Activated CD4-positive, alpha-beta T cell treated with anti-CD3 and anti-CD28 coated beads for 24 hours (primary cell): ENCODE measurements at places on chromosomes 13 and 19.
A peak's percentile ranks its signal among the peaks of the same experiment; 100 is the strongest.

GRCh38 chr13:109983447-109983846, 197.1 kb upstream of the IRS2 start:
- no peak for DNase-seq

GRCh38 chr19:48480183-48480557, 11.0 kb downstream of the CYTH2 start:
- DNase-seq, result peak; percentile 17

DNA sequence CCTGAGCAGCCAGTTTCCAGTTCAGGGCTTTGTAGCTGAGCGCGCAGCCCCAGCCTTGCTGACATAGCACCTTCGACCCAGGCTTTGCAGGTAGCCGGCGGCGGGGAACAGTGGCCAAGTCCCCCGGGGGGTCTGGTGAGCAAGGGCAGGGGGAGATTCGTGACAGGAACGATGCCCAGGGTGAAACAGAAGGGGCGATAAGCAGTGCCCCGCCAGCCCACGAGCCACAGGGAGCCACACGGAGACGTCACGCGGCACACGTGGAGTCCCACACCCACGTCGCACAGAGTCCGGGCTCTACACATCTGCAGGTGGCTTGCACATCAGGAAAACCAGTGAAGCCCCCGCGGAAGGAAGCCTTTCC, 127.2 kb downstream of the SOX1 start:
- no peak for DNase-seq

DNA sequence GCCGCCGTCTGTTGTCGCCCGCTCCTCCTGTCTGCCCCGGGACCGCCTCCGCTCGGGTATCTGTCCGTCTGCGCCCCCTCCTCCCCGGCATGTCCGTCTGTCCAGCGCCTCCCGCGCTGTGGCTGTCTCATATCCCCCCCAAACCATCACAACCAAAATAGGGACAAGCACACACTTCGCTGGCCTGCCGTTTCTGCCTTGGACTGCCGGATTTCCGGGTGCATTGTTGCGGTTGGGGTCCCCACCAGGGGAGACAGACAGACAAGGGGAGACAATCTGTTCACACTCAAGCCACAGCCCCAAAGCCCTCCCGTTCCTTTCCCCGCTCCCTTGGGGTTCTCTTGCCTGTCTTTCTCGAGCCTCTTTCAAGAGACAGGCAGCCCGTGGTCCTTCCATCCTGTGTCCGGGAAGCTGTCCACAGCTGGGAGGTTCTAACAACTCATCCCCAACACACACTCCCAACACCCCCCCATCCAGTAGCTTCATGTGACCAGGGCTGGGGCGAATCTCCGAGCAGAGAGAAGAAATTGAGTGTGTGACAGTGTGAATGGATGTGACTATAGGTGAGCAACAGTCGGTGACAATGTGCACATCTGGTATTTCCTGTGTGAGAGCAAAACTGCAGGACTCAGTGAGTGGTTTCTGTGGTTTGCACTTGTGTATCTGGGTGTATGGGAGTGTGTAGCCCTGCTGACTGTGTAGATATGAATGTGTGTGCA, 16.5 kb upstream of the FOSB start:
- no peak for DNase-seq

DNA sequence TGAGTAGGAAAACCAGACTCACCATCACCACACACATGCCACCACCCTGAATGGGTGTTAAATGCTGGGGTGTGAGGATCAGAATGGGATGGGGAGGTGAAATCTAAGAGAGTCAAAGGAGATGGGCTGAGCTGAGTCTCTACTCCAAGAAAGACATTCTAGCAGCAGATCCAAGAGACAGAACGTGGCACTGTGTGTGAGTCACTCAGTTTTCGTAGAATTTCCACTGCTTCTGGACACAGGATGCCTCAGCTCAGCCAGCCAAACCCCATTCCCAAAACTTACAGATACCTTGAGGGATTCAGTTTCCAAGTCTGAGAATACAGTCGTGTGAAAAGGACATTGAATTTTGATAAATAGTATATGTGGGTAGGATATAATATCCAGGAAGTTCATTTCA, 7.3 kb upstream of the CYP2A7 start:
- no peak for DNase-seq

- no peak for DNase-seq
Measured at GRCh38 chr13:73358606-73359095, 299.8 kb downstream of the KLF5 start.
